ENCODE measurements at places on chromosomes 7 and 10.

GRCh38 chr7:32069116-32069650 is 1.0 kb downstream of the PDE1C start:
- no peak for DNase-seq

- DNase-seq: no peak
These were observed 50.9 kb upstream of the PDLIM1 start for GRCh38 chr10:95341716-95342130.

DNA sequence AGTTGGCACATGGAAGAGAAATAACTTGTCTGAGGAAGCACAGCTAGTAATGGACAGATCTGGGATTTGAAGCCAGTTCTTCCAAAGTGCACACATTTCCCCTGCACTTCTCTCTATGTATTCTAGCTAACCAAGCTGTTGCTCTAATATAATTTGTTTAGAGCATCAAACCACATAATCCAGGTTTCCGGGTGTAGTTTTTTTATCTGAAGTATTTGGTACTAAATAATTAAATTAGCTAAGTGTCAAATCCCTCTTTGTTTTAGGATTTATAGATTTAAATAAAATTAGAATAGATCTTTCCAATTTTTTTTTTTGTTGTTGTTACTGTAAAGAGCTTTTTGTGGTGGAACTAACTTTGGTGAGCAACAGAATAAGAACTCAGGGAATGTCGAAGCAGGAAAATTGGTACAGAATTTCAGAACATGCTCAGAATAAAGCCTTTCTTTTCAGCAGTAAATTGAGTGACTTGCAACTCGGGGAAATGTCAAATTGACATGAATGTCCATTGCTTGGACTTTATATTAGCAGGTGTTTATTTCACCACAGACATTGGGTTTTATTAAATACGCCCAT is 33.7 kb downstream of the CAMK1D start:
- no peak for DNase-seq

- no peak for DNase-seq
These were observed 368.8 kb downstream of the ADRA2A start for GRCh38 chr10:111445667-111446066.
